ENCODE measurements at places on chromosomes 13 and 19.

- no peak for DNase-seq
These were observed 18.4 kb downstream of the BSPH1 start for GRCh38 chr19:47973529-47973928.

GRCh38 chr13:59893266-59893665, 270.5 kb downstream of the DIAPH3 start:
- no peak for DNase-seq

DNA sequence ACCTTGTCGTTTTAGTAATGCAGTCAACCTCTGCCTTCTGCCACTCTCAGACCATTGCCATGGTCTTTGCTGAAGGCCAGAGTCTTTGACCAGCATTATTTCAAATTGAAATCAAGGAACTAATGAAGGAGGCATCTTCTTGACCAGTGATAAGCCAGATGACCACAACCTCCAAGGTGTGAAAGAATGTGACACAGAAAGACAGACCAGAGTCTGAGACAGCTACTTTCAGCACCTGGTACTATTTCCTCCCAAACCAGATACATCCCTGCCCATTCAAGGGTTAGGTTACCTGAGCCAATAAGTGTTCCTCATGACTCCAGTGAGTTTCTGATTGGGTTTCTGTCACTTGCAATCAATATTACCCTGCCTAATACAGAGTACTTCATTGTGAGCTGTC, 20.3 kb upstream of the RNASEH2B start:
- DNase-seq, result no peak

GRCh38 chr13:31775148-31775547, 35.8 kb downstream of the RXFP2 start:
- no peak for DNase-seq

DNA sequence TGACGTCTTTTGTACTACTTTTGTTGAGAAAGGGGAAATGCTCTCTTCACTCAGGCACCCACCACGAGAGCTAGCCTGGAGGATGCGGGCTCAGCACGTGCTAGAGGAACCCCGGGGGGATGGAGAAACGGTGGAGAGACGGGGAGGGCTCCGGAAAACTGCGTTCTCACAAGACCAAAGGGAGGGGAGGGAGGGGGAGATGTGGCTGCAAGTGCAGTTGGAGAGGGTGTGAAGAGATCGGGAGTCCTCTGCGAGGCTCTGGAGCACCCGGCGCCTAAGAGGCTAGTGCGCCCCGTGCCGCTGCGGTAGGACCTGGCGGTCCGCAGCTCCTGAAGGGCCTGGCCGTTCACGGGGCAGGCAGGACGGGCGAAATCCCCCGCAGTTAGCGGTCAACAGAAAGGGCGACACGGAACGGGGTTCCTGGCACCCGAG, 43.4 kb upstream of the XPO4 start:
- DNase-seq, result no peak

- DNase-seq, result no peak
These were observed 194.0 kb upstream of the PCDH17 start for GRCh38 chr13:57437587-57437986.

DNA sequence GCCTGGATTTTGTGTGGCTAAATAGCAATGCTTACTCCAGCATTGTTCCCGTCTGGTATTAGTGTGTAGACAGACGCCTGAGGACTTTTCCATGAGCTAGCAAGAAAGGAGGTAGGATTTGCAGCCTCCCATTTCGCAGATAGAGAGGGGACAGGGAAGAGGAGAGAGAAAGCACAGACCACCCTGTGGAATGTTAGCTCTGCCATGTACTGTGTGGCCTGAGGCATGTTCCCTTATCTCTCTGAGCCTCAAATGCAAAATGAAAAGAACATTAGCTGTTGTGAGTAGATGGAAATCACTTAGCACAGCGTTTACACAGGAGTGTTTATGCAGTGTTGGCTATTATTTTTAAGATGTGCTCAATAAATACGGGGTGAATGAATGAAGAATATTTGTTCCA, 45.5 kb downstream of the OLFM4 start:
- DNase-seq, result no peak

DNA sequence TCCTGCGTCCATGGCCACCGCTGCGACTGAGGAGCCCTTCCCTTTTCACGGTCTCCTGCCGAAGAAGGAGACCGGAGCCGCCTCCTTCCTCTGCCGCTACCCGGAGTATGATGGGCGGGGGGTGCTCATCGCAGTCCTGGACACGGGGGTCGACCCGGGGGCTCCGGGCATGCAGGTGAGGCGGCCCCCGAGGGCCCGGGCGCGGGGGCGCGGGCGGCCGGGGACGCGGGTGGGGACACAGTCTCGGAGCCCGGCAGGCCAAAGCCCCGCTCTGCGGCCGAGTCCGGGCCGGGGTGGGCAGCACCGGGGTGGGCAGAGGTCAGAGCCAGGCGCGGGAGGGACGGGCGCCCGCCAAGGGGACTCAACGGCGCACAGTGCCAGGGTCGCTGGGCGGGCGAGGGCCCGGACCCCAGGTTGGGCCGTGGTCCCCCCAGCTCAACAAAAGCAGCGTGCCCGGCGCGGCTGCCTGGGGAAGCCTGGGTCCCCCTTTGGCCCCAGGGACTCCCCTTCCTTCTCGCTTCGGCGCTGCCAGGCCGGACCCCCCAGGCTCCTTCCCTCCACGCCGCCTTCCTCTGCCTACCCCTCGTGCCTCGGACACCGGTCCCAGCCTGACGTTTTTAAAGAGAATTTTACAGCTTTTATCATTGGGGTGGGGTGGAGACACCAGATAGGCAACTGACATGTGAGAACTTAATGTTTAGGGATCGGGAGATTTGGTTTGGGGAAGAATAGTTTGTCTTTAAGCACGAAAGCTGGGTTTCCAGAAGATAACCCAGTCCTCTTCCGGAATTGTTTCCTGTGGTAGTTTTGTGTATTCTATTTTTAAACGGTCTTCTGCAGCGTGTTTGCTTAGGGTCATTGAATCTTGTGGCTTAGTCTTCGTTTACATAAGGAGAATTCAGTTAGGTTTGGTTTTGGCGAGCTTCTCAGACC, 509 bp downstream of the TPP2 start:
- DNase-seq, result peak; percentile 35

DNA sequence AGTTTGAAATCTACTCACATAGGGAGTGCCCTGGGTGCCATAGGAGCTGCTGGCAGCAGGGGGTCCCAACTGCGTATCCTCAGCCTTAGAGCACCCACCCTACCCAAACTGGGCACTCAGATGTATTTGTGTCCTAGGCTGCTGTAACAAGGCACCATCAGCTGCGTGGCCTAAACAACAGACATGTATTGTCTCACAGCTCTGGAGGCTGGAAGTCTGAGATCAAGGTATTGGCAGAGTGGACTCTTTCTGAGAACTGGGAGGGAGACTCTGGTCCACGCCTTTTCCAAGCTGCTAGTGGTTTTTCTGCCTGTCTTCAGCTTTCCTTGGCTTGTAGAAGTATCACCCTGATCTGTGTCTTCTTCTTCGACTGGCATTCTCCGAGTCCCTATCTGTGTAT, 83.6 kb downstream of the FGF14 start:
- DNase-seq, result no peak

- no peak for DNase-seq
These were observed 297.4 kb downstream of the DCLK1 start for GRCh38 chr13:35833608-35834275.

Measured in activated naive CD8-positive, alpha-beta T cell treated with anti-CD3 and anti-CD28 coated beads for 36 hours (primary cell).